ENCODE measurements at places on chromosomes 3 and 15. TPM values are rescaled to one million over a fixed set of nuclear protein-coding genes. Genes with fewer than 3 reads are reported as not detected.

AMOTL2 gene
- polyA plus RNA-seq = 130 TPM

GRCh38 chr3:191987831-191988350 lies 526.9 kb downstream of the PYDC2 start:
- H3K36me3 ChIP-seq = no peaks in the 10 kb centered on the region
- H3K27me3 ChIP-seq = no peaks in the 10 kb centered on the region
- H3K4me1 ChIP-seq = no peaks in the 10 kb centered on the region
- H3K27ac ChIP-seq = no peak overlapping the region
- DNase-seq = no peak

GRCh38 chr3:66153481-66154443 lies 67.0 kb upstream of the SLC25A26 start:
- no peak overlapping the region for H3K27ac ChIP-seq
- H3K4me1 ChIP-seq = no peaks in the 10 kb centered on the region
- no peaks in the 10 kb centered on the region for H3K36me3 ChIP-seq

- H3K4me1 ChIP-seq = peaks cover 10% of the 10 kb centered on the region
- peaks cover 6% of the 10 kb centered on the region for H3K27me3 ChIP-seq
- H3K27ac ChIP-seq = no peak overlapping the region
- no peak for DNase-seq
Measured at GRCh38 chr3:184713521-184713920, 1.7 kb upstream of the MAGEF1 start.

GRCh38 chr3:66484106-66484844 lies 16.5 kb downstream of the LRIG1 start:
- no peaks in the 10 kb centered on the region for H3K36me3 ChIP-seq
- H3K4me3 ChIP-seq = no peak overlapping the region
- peaks cover 38% of the 10 kb centered on the region for H3K4me1 ChIP-seq

- no peak overlapping the region for H3K4me3 ChIP-seq
- H3K27me3 ChIP-seq = no peaks in the 10 kb centered on the region
- peaks cover 8% of the 10 kb centered on the region for H3K4me1 ChIP-seq
Measured at GRCh38 chr15:85383470-85384148, 3.2 kb downstream of the AKAP13 start.

DNA sequence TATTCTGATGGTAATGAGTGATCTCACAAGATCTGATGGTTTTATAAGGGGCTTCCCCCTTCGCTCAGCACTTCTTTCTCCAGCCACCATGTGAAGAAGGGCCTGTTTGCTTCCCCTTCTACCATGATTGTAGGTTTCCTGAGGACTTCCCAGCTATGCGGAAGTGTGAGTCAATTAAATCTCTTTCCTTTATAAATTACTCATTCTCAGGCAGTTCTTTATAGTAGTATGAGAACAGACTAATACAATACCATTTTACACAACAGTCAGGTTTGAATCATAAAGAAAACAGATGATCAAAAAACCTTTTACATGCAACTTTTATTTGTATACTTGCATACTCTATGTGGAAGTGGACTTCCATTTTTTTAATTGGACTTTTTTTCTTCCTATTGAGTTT lies 46.7 kb upstream of the CBLB start:
- H3K27ac ChIP-seq = no peak overlapping the region
- H3K4me3 ChIP-seq = no peak overlapping the region
- H3K36me3 ChIP-seq = no peaks in the 10 kb centered on the region
- peak; percentile 15 for DNase-seq
- no peaks in the 10 kb centered on the region for H3K27me3 ChIP-seq

GRCh38 chr15:84023636-84024035 lies 211.9 kb upstream of the GOLGA6L4 start:
- no peak overlapping the region for H3K27ac ChIP-seq
- H3K4me1 ChIP-seq = no peaks in the 10 kb centered on the region
- H3K4me3 ChIP-seq = no peak overlapping the region
- no peaks in the 10 kb centered on the region for H3K27me3 ChIP-seq
- H3K36me3 ChIP-seq = no peaks in the 10 kb centered on the region

CLDN18 gene
- not detected for polyA plus RNA-seq

DNA sequence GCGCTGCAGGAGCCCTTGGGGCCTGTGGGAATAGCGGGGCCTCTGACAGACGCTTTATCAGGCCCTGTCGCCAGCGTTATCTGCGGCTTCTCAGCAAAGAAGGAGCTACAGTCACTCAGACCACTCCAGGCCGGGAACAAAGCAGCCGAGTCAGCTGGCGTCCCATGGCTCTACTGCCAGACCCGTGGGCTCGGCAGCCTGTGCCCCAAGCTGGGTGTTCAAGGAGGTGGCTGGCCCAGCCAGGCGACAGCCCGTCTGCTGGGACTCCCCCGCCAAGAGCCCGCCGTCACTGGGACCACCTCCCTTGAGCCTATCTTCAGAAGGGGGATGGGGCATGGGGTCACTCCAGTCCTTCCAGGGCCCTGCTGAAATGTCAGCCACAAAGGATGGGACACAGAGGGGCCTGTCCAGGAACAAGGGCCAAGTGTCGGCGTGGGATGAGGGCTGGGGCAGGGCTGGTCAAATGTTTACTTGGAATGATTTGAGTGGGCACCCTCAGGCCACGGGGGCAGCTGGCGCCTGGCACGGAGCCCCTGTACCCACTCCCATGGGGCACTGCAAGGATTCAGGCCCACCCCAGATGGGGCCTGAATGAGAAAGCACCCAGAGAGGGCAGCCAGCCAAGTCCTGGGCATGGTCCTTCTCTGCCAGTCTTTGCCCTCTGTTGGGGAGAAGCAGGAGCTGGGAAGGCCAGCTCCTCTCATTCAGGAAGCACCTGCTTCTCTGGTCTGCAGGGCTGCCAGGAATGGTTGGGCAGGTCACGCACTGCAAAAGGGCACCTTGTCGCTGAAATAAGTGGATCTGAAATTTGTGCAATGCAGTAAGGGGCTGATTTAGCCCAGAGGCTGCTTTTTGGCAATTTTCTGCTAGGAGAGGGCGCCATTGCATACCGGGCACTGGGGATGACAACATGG lies 148.3 kb downstream of the SMAD6 start:
- no peaks in the 10 kb centered on the region for H3K27me3 ChIP-seq
- H3K4me3 ChIP-seq = no peak overlapping the region
- H3K36me3 ChIP-seq = no peaks in the 10 kb centered on the region
- peak overlapping the region; percentile 23 for H3K27ac ChIP-seq
- peaks cover 14% of the 10 kb centered on the region for H3K4me1 ChIP-seq
- DNase-seq = peak; percentile 60

GRCh38 chr3:107993771-107994170 lies 97.1 kb downstream of the CD47 start:
- H3K4me3 ChIP-seq = no peak overlapping the region
- peaks cover 3% of the 10 kb centered on the region for H3K4me1 ChIP-seq
- H3K36me3 ChIP-seq = no peaks in the 10 kb centered on the region
- no peak overlapping the region for H3K27ac ChIP-seq
- H3K27me3 ChIP-seq = no peaks in the 10 kb centered on the region

DNAH12 gene
- polyA plus RNA-seq = 0.10 TPM

GRCh38 chr3:46845397-46845859 lies 17.8 kb downstream of the MYL3 start:
- peaks cover 14% of the 10 kb centered on the region for H3K4me1 ChIP-seq
- no peak for DNase-seq
- H3K4me3 ChIP-seq = peak overlapping the region; percentile 19
- H3K36me3 ChIP-seq = no peaks in the 10 kb centered on the region
- H3K27me3 ChIP-seq = peaks cover 8% of the 10 kb centered on the region

- H3K27me3 ChIP-seq = no peaks in the 10 kb centered on the region
- peaks cover 16% of the 10 kb centered on the region for H3K4me1 ChIP-seq
- H3K36me3 ChIP-seq = peaks cover 8% of the 10 kb centered on the region
- H3K4me3 ChIP-seq = no peak overlapping the region
- no peak for DNase-seq
- no peak overlapping the region for H3K27ac ChIP-seq
Measured at GRCh38 chr3:14128724-14129123, 3.9 kb downstream of the TMEM43 start.

PLCB2 gene
- 1.6 TPM for polyA plus RNA-seq

GRCh38 chr3:134007819-134008218 lies 21.9 kb downstream of the SLCO2A1 start:
- H3K27ac ChIP-seq = no peak overlapping the region
- H3K4me1 ChIP-seq = peaks cover 28% of the 10 kb centered on the region
- H3K27me3 ChIP-seq = no peaks in the 10 kb centered on the region
- H3K4me3 ChIP-seq = no peak overlapping the region
- no peaks in the 10 kb centered on the region for H3K36me3 ChIP-seq

- DNase-seq = no peak
- H3K36me3 ChIP-seq = no peaks in the 10 kb centered on the region
- H3K4me1 ChIP-seq = no peaks in the 10 kb centered on the region
Measured at GRCh38 chr3:123287051-123287961, 85.6 kb downstream of the SEC22A start.

- H3K4me3 ChIP-seq = no peak overlapping the region
- DNase-seq = no peak
- no peak overlapping the region for H3K27ac ChIP-seq
- no peaks in the 10 kb centered on the region for H3K27me3 ChIP-seq
- no peaks in the 10 kb centered on the region for H3K36me3 ChIP-seq
Measured at GRCh38 chr3:111476701-111477100, 65.3 kb upstream of the CD96 start.

DNA sequence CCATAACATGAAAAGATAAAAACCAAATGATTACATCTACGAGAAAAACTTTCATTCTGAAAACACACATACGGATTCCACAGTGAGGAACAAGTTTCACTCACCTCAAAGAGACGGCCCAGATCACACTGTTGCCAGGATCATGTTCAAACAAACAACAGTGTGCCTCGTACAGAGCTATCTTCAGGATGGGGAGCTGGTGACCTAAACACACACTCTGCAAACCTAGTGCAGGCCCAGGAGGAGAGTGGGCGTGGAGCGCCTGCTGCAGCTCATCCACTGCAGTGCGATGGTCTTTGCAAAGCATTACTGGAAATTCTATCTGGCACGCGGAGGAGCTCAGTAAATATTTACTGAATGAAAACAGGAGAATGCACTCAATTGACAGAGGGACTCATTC lies 38.5 kb downstream of the TAMM41 start:
- no peaks in the 10 kb centered on the region for H3K4me1 ChIP-seq
- no peaks in the 10 kb centered on the region for H3K27me3 ChIP-seq
- no peak for DNase-seq
- no peak overlapping the region for H3K4me3 ChIP-seq

GRCh38 chr3:22836131-22836530 lies 367.0 kb upstream of the UBE2E2 start:
- H3K4me3 ChIP-seq = no peak overlapping the region
- H3K36me3 ChIP-seq = no peaks in the 10 kb centered on the region
- no peaks in the 10 kb centered on the region for H3K27me3 ChIP-seq
- H3K4me1 ChIP-seq = no peaks in the 10 kb centered on the region

DNA sequence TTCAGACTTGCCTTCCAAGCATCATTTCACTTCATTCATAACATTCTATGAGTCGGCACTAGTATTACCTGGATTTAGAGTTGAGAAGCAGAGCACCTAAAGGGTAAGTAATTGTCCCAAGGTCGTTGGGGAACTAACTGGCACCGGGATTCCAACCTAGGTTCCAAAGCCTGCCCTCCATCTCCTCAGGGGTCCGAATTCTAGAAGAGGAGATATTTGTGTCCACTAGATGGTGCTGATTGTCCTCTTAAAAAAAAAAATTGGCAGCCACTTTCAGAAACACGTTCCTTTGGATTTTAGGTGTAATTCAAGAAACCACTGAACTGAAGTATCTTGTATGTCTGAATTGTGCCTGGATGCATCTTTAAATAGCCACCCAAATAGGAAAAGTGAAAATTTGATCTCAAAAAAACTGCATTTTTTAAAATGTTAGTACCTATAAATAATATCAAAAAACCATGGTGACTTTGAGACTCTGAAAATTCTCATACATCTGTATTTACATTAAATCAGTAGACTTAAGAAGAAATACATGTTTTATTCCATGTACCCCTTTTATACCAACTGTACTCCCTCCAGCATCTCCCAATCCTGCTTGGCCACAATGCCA lies 3.9 kb upstream of the FSIP1 start:
- no peak overlapping the region for H3K27ac ChIP-seq
- peak; percentile 71 for DNase-seq
- H3K4me3 ChIP-seq = no peak overlapping the region
- H3K27me3 ChIP-seq = no peaks in the 10 kb centered on the region
- H3K4me1 ChIP-seq = peaks cover 26% of the 10 kb centered on the region

PLAAT1 gene
- polyA plus RNA-seq = 0.58 TPM

GRCh38 chr3:183497313-183497712 lies 58.2 kb downstream of the KLHL6 start:
- H3K36me3 ChIP-seq = peaks cover 3% of the 10 kb centered on the region
- no peaks in the 10 kb centered on the region for H3K4me1 ChIP-seq
- H3K27me3 ChIP-seq = no peaks in the 10 kb centered on the region
- no peak overlapping the region for H3K27ac ChIP-seq

GRCh38 chr15:41622901-41623300 lies 37.3 kb upstream of the MGA start:
- peaks cover 4% of the 10 kb centered on the region for H3K4me1 ChIP-seq
- DNase-seq = no peak
- no peaks in the 10 kb centered on the region for H3K36me3 ChIP-seq
